Liver (tissue), 10 donors: ENCODE measurements at places on chromosomes 1 and 21.

- DNase-seq: no peak
Observed at GRCh38 chr1:243494741-243495431, 239.0 kb downstream of the SDCCAG8 start.

DNA sequence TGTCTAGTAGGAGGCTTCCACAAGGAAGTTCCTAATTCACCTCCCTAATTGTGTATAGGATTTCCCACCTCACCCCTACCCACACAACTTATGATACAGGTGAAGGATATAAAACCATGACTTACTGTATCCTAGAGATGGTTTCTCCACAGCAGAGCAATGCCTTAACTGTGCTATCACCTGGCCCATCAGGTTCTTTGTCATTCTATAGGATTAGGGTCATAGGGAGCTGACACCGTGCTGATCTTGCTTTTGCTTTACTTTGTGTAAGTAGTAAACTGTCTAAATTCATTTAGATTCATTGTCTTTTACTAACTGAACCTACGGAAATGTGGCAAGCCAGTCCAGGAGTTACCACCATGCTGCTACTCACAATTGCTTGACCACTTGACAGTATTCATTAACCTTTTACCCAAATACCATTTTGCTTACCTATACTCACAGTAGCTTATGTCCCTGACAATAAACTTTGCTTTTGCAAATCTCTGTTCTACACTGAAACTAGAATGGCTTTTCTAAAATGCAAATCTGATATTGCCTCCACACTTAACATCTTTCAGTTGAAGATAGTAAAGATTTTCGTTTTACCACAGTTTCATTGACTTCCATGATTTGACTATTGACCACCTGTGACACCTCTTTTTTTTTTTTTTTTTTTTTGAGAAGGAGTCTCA lies 147.6 kb downstream of the IFI44 start:
- no peak for DNase-seq

GRCh38 chr1:1219341-1219740 lies 5.4 kb upstream of the TNFRSF4 start:
- DNase-seq: no peak

- peak; percentile 30 for DNase-seq
Observed at GRCh38 chr1:29984166-29984861, 739.1 kb downstream of the MATN1 start.

- DNase-seq: no peak
Observed at GRCh38 chr1:94714552-94714951, 105.6 kb upstream of the SLC44A3 start.
